ENCODE measurements at places on chromosomes 7 and 10. TPM values are rescaled to one million over a fixed set of nuclear protein-coding genes. Genes with fewer than 3 reads are reported as not detected.

- no peak for DNase-seq
Observed at GRCh38 chr10:113626809-113627355, 37.0 kb downstream of the NRAP start.

The PNLIPRP1 gene
- total RNA-seq, result not detected

DNA sequence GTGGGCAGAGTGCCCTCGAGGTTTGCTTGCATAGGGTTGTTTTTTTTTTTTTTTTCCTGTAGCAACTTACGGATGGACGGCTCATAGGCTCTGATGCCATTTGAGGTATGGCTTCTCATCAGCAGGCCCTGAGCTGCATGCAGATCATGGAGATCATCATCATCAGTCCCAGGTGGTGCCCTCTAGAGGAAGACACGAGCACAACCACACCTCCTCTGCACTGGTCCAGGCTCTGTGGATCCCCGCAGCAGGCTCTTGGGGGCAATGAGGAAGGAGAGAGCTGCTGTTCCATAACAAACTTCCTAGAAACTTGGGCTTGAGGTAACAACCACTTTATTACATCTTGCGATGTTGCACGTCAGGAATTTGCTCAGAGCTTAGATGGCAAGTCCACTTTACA, 132.7 kb upstream of the CXCL12 start:
- no peak for DNase-seq

DNA sequence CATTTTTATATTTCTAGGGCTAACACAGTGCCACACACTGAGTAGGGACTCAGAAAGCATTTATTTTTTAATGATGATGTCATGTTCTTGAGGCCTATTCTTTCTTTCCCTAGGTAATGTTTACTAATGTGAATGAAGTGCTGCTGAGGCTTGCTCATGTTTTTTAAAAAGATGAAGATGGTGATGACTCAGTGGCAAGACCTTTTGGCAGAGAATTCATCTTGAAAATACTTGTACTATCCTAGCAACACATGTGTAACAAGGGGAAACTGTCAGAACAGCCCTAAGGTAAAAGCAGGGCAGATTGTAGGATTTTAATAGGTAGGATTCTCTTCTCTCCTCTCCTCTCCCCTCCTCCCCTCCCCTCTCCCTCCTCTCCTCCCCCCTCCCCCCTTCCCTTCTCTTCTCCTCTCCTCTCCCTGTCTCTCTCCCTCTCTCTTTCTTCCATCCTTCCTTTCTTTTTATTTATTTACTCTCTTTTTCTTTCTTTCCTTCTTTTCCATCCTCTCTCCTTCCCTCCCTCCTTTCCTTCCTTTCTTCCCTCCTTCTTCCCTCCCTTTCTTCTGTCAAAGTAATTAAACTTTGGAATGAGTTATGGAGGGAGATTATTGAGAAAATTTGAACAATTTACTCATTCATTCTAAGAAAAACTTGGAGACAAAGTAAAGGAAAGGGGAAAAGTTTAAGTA, 75.3 kb downstream of the ZNF92 start:
- no peak for DNase-seq

GRCh38 chr10:70174058-70174741, 3.9 kb upstream of the SAR1A start:
- DNase-seq, result no peak

- no peak for DNase-seq
Observed at GRCh38 chr10:66835400-66835799, 90.4 kb upstream of the LRRTM3 start.

Measured in ascending aorta (tissue), 2 donors.